Activated CD8-positive, alpha-beta memory T cell treated with anti-CD3 and anti-CD28 coated beads, Interleukin-2, amount 10 ng/mL, durations not matched to agents 7 days and 5 days (primary cell): ENCODE measurements at places on chromosomes 12 and 14.

DNA sequence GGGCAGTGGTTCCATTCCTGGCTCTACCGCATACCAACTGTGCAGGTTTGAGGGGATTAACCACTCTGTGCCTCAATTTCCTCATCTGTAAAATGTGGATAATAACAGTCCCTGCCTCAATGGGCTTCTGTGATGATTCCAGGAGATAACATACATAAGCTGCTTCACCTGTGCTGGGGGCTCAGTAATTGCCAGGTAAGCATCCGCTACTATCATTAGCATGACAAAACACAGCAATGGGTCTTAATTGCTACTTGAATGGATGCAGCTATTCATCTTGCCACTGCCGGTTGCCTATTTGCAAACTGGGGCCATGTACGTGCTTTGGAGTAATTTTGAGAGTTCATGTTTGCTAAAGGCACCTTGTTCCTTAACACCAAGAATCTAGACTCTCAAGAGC, 132.6 kb downstream of the TMEM132D start:
- DNase-seq, result no peak

GRCh38 chr14:22774011-22774706, 7.7 kb downstream of the OXA1L start:
- no peak for DNase-seq

GRCh38 chr14:57362361-57362760, 28.0 kb upstream of the NAA30 start:
- DNase-seq, result no peak

- DNase-seq, result no peak
These were observed 11.7 kb upstream of the PTHLH start for GRCh38 chr12:27984275-27984674.

DNA sequence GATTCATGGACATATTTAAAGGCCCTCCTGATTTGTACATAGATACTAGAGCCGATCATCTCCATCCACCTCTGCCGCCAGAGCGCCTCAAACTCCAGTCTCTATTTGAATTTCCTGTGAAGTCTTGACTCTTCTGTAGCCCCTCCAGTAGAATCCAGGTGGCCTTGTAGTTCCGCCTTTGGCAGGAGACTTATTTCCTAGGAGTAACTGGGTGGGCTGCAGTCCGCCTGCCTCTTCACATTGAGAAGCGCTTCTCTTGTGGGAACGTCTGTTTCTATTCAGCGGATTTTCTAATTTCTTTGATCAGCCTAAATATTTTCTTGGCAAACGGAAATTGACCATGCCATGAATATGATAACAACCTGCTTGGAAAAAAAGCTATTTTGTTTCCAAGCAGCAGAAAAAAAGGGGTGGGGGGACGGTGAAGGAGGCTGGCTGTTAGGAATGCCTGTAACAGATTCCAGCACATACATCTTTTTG, 9.0 kb upstream of the SIX1 start:
- no peak for DNase-seq

DNA sequence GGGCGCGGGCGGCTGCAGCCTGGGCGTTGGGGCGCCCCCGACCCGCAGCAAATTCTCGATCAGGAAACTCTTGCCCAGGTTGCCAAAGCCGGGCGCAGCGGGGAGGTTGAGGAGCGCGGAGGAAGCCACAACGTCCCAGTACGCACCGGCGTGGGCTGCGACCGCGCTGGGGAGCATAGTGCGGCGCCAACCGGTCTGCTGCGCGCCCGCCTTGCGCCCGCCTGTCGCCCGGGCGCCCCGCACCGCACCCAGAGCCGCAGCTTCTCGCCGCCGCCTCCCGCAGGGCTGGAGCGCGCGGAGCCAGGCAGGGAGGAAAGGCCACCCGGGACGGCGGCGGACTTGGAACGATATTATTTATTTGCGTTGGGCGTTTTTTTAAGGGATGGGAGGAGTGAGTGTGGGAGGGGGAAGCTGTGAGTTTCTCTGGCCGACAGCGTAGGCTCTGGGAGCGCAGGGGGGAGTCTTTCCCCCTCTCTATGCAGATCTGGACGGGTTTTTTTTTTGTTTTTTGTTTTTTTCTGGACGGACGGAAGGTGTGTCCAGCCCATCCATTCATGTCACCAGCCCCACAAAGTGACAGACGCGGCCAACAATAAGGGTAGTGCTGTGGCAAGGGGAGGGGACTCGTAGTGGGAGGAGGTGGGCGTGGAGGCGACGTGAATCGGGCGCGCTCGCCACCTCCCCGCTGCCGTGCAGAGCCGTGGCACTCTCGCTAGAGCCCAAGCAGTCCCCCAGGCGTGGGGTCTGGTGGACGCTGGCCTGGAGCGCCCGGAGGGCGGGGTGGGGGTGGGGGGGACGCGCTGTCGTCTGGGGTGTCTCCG, at the start of gene DBX2:
Gene DBX2 (minus strand): TSS at position 349 of the 821 bp plus-strand sequence. CDS start 172 bp downstream, at position 177.
- DNase-seq, result no peak

GRCh38 chr14:93748208-93749075, 39.8 kb downstream of the PRIMA1 start:
- no peak for DNase-seq

DNA sequence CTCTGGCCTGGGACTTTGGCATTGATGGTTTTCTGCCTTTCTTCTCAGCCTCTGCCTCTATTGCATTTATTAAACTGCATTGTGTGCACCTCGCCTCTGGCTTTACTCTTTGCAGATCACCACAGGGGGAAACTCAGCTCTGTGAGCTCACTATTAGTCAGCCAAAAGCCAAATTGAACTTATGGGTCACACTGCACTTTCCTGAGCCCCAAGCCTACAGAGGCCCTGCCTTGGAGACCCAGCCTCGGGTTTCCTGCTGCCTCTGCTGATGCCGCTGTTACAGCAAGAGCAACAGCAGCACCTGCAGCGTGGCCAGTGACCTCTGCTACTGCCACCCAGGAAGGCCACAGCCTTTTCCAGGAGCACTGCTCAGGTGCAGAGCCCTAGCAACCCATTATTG, 122.5 kb downstream of the DAD1 start:
- no peak for DNase-seq

GRCh38 chr12:9118158-9118557, 2.4 kb upstream of the A2M start:
- DNase-seq, result no peak

DNA sequence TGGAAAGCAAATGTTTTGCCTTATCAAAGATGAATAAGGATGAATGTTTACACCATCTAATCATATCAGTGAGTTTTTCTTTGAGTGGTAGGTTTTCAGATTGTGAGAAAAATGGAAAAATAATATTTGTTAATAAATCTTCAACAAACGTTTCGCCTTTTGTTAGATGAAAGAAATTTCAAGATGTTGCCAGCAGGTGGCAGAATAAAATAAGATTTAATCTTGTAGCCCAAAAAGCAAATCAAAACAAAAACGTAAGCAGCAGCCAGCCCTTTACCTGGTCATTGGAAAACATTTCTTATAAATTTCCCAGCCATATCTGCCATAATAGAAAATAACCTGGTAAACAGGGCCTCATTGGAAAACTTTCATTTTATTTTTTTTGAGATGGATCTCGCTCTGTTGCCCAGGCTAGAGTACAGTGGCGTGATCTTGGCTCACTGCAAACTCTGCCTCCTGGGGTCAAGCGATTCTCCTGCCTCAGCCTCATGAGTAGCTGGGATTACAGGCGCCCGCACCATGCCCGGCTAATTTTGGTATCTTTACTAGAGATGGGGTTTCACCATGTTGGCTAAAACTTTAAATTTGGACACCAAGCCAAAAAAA, 15.4 kb upstream of the TMEM120B start:
- DNase-seq, result no peak

DNA sequence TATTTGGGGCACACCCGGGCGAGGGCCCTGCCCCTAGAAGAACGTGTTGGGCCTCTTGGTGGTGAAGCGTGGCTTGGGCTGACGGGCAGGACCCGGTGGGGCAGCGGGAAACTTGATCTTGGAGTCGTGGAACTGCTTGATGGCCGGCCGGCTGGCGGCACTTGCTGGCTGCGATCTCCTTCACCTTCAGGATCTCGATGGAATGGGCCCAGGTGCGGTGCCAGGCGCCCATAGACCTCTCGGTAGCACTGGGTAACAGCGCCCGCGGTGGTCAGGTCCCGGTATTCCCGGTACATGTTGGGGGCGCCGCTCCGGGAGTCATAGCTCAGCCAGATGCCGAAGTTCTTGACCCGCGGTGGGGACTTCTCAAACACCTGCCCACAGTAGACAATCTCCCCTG, 16.5 kb downstream of the UBR7 start:
- no peak for DNase-seq

GRCh38 chr12:55670276-55670675, 33.6 kb downstream of the OR10P1 start:
- no peak for DNase-seq

GRCh38 chr12:56267443-56268071, 815 bp downstream of the COQ10A start:
- DNase-seq, result no peak

DNA sequence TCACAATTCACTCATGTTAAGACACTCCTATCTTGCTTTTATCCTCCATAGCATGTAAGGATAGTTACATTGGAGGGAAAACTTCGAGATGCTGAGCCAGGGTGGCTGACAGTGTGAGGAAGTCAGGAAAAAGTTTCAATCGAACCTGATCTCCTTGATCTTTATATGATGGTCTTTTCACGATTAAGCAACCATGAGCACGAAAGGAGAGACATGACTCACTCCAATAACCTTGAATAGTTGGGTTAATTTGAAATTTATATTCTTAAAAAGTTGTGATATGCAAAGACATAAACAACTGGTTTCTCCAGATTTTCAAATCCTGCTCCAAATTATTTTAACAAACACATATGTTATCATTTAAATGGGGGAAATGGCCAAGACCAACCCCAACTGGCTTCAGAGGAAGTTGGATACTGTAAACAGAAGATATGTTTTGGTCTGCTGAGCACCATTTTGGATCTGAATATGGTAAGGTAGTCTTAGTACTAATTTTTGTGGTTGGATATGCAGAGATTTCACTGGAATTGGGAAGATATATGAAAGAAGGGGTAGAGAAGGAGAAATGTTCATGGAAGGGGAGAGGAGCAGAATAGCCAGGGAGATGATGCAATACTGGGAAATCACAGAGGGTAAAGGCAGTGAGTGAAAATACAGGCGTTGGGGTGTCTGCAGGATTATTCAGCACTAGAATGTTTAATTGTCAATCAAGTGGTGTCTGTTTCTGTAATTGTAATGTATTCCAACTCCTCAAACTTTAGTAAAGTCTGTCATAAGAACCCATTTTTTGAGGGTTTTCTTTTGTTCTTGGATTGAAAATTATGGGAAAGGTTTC, 185.2 kb upstream of the SLC38A2 start:
- no peak for DNase-seq

DNA sequence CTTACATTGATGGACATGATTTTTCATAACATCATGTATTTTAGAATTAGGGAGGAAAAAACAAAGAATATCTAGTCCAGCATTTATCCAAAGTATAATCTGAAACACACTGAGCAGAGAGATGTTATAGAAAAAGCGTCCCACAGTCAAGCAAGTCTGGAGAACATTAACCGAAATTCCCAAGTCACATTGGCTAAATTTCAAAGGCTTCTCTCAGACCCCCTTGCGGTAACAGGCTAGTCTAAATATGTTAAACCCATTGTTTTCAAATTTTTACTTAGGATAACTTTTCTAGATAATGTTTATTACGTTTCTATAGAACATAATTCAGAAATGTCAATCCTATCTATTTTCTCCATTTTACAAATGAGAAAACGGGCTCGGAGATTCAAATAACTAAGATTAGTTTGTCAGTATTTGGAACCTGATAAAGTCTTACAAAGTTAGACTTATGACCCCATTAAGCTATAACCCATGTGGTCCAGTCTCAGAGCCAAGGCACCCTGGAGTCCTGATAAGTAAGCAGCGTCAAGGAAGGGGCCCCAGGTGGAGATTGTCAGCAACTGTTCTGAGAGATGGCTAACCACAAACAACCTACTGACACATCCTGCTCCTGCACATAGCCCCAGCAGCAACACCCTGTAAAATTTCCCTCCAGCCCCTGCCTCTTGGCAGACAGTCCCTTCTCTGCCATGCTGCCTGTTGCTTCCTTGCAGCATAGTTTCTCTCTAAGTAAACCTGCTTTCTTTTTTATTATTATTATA, 220.6 kb upstream of the TMEM260 start:
- DNase-seq, result peak; percentile 61

- DNase-seq, result no peak
These were observed 345.6 kb downstream of the PAWR start for GRCh38 chr12:79344855-79345847.

GRCh38 chr12:28089338-28089737, 100.9 kb upstream of the CCDC91 start:
- DNase-seq, result no peak

DNA sequence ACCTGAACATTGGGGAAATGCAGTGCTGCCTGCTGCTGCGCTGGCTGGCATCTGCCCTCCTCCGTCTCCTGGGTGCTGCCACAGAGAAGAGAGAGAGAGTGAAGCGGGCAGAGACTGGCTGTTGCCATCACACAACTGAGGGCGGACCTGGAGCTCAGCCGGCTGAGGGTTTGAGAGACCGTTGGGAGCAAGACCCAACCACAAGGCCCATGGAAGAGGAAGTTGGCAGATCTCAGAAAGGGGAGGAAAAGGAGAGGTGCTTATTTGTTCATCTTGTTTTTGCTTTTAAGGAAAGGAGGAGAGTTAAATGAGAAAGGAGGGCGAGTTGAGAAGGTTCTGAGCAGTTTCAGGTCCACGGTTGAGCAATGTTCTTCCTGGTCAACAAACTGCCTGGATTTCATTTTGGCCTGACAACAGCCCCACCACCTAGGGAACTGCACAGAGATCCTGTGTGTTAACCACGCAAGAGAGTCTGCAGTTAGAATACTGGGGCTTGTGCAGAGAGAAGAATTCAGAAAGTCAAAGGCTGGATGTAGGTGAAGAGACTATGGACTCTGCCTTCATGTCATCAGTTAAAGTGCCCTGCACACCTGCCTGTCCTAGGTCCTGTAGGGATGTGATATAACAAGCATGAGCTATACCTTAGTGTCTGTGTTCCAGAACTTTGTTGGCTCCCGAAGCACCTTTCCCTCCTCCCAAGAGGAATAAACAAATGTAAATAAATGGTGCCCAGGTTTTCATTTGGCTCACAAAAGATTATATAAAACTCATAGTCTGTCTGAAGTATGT, 124.6 kb downstream of the ETV6 start:
- DNase-seq, result no peak

DNA sequence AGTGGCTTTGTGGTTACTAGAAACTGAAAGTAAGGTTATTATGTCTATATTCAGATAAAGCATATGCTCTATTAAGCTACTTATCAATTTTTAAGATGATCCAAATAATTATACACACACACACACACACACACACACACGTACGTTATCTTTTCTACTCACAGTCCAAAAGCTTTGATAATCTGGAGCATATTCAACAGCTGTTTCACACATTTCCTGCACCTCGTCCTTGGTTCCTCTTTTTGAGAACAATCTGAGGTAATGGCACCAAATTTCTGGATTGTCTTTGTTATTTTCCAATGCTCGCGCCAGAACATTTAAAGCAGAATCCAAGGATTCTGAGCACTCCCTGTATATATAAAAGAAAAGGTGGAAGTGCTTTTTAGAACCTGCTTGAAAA, 37.5 kb downstream of the ZFC3H1 start:
- no peak for DNase-seq

- DNase-seq, result no peak
These were observed 45.4 kb downstream of the ATG14 start for GRCh38 chr14:55366271-55366670.

GRCh38 chr12:116592731-116593130, 33.5 kb downstream of the MAP1LC3B2 start:
- DNase-seq, result no peak

GRCh38 chr14:102085488-102085887, 1.4 kb downstream of the HSP90AA1 start:
- DNase-seq, result peak; percentile 43

GRCh38 chr14:22980672-22981089, 1.7 kb downstream of the AJUBA start:
- no peak for DNase-seq
